Amniotic stem cell (primary cell): ENCODE measurements at places on chromosomes 2 and 18.

GRCh38 chr2:75480971-75481836 lies 79.5 kb downstream of the EVA1A start:
- no peak for DNase-seq

- DNase-seq = no peak
These were observed 654.3 kb downstream of the METTL4 start for GRCh38 chr18:1916869-1917523.

GRCh38 chr18:76604935-76605240 lies 109.8 kb upstream of the ZNF516 start:
- no peak for DNase-seq

- DNase-seq = no peak
These were observed 166.9 kb downstream of the KLHL29 start for GRCh38 chr2:23551875-23552274.

DNA sequence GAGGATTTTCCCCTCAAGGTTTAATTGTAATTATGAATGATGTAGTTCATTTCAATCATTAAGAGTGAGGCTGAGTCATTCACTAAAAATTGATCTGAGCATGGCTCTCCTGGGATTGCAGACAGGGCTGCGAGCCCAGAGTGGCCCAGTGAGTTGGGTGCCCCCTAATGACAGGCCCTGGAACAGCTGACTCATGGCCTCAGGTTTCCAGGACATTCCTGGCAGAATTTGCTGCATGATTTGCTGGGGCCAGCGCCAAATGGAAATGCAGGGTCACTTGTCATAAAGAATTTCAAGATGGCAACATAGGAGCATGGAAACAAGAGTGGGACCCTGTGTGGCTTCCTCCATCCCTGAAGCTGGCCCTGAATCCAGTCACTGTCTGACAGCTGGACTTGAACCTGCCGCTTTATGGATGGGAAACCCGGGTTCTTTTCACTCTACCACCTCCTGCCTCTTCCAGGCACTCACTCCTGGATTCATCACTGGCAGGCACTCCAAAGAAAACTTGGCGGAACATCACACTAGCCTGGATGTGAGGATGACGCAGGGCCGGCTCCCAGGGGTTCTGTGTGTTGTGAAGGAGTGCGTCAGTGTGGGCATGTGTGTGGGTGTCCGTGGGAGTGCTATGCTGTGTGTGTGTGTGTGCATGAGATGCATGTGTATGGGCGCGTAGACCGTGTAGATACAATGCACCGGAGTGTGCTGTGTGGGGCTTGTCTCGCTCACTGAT lies 15.2 kb downstream of the OTOF start:
- no peak for DNase-seq

- no peak for DNase-seq
These were observed at the start of gene DQX1 for GRCh38 chr2:74525717-74526648. DQX1 (minus strand) TSS chr2:74526231; CDS start chr2:74525729, 502 bp downstream.

GRCh38 chr18:59012815-59013705 lies 126.6 kb upstream of the SEC11C start:
- DNase-seq = no peak

- peak; percentile 30 for DNase-seq
These were observed 106.9 kb downstream of the ROCK1 start for GRCh38 chr18:21004726-21005125.

DNA sequence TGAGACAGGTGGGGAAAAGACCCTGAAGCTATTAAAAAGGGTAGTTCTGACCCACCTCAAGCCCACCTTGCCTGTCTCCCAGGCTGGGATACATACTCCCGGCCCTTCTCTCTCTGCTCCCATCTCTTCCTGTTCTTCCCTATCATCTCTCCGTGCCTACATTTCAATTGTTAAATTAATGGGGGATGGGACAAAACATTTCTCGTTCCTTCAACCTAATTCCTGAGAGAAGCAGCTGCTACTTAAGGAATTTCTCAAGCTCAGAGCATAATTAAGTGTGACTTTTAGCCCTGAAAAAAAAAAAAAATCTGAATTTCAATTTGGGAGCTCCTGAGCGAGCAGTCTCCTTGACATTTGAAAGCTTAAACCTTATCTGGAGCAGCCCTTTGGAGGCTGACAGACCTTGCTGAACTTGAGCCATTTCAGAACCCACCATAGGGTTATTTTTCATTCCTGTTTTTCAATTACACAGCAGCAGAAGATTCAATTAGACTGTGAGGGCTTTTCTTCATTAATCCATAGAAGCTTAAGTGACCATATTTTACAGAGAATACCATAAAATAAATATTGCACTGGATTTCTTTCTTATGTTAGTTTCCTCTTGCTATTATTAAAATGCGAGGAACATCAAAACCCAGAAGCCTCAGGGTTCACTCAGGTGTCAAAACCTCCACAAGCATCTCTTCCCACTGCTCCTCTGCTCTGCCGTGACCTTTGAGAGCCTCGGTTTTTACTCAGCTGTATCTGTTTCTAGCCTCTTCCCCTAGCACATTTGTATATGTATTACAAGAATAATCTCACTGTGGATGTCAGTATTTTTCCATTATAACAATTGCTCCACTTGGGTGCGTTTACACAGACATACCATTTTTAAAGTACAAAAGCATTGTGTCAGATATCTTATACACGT lies 125.7 kb downstream of the B3GNT2 start:
- no peak for DNase-seq

- no peak for DNase-seq
These were observed 48.6 kb downstream of the PLB1 start for GRCh38 chr2:28544405-28544921.

DNA sequence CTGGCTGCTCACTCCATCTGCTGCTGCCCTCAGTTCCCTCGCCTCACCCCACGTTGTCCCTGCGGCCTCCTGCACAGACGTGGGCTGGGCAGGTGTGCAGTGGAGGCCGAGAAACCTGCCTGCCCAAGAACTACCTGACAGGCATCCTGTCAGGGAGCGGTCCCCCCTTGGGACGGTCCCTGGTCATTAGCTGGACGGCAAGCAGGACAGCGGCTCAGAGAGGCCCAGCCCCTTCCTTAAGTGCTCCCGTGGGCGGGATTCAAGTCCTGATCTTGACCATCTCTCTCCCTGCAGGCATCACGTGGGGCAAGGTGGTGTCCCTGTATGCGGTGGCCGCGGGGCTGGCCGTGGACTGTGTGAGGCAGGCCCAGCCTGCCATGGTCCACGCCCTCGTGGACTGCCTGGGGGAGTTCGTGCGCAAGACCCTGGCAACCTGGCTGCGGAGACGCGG lies 11.3 kb downstream of the BOK start:
- DNase-seq = no peak

DNA sequence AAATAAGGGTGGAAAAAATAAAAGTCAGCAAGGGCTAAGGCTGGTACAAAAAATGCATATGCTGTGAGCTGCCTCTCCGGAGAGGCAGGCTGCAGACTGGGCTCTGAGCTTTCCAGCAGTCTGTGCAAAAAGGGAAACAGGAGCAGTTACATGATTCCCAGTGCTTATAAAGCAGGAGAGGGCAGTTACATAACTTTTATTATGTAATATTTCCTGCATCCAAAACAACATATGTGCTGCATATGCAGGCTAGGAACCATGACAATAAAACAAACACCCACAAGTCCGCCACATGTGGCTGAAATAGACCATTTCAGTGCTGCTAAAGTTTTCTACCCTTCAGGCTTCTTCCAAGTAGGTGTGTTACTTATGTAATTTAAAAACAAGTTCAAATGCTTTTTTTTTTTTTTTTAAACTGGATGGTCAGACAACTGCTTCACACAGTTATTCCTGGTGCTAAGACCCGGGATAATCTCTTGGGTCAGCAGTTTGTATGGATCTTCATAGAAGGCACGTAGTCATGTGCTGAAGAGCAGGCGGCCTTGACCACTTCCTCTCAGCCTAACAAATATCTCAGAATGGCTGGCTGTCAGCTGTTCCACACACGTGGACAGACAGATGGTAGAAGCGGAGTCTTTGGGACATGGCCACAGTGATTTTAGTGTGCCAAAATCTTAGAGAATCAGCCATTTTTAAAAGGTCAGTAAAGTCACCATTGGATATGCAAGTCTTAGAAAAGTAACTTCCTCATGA lies 43.5 kb downstream of the ARMC9 start:
- no peak for DNase-seq

DNA sequence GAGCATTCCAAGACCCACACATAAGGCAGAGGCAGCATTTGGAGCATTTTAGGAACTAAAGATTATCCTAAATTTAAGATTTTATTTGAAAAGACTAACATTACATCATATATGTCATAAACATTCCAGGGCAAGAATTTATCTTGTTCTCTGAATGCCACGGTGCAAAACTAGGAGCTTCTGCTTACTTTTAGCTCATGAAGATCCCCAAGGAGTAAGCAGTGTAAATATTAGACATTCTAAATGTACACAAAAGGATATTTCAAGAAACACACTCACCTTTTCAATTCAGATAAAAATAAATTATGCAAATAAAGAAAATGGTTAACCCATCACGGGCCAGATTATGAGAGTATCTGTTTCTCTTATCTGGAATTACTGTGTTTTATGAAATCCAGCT lies 101.7 kb upstream of the ETAA1 start:
- DNase-seq = no peak

- no peak for DNase-seq
These were observed 465.2 kb downstream of the ERBB4 start for GRCh38 chr2:212073360-212073759.

GRCh38 chr2:142316049-142316448 lies 185.2 kb upstream of the LRP1B start:
- no peak for DNase-seq

- DNase-seq = no peak
These were observed 23.9 kb downstream of the MAP4K3 start for GRCh38 chr2:39413063-39413737.

DNA sequence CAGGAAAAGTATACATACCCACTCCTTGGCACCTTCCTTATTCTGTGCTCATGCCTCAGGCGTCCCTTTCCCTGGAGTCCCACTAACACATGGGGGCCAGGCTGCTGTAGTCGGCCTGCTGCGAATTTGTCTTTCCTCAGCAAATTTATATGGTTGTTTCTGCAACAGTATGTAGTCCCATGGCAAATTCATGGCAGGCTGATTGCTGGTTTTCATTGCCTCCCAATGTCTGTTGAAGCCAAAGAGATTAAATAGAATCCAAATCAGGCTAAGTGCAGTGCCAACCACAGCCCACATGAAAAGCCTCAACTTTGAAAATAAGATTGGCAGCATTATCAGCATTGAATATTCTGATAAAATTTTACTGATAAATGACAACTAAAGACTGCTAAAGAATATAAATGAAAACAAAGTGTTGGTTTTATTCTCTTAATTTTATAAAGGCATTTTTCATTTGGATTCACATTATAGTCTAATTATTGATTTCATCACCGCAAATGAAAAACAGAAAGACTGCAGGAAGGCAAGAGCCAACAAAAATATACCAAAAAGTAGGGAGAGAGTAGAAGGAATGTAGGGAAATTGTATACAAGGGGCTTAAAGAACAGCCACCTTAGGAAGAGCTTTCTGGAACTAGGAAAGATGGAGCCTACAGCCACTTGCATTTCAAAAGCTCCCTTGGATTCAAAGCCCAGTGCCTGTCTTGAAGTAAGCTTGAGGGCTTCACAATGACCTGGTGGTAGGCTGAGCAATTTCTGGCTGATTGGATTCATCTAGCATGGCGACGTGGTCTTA lies 283.7 kb upstream of the MMADHC start:
- no peak for DNase-seq

GRCh38 chr2:191105082-191105481 lies 45.7 kb downstream of the STAT4 start:
- no peak for DNase-seq

GRCh38 chr2:96315400-96316071 lies 9.6 kb upstream of the ITPRIPL1 start:
- DNase-seq = no peak

DNA sequence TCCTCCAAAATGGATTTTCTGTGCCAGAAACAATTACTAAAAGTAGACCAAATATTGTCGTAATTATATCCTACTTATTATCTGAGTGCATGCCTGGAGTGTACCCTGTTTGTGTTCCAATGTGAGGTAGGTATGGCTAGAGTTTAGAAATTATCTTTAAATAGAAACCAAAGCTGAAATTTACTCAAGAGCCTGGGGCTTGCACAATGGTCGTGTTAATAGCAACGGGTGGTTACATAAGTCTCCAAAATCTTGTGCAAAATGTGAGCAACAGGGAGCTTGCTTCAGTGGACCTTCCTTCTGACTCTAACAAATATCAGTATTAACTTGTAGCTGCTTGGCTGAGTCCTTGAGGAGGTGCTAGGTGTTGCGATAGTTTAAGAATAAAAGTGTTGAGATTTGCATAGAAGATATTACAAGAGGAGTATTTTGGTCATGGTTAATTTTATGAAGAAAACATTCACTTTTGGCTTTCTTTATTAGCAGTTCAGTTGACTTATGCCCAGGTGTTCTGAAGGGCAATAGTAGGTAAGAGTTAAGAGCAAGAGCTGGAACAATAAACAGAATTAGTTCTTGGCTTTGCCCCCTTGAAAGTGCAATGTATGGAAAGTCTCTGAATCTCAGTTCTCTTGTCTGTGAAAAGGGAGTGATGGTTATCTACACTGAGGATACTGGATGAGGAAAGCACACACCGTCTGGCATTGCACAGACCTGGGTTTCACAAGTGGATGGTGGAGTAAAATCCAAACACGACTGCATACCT lies 4.6 kb downstream of the CXCR4 start:
- no peak for DNase-seq

DNA sequence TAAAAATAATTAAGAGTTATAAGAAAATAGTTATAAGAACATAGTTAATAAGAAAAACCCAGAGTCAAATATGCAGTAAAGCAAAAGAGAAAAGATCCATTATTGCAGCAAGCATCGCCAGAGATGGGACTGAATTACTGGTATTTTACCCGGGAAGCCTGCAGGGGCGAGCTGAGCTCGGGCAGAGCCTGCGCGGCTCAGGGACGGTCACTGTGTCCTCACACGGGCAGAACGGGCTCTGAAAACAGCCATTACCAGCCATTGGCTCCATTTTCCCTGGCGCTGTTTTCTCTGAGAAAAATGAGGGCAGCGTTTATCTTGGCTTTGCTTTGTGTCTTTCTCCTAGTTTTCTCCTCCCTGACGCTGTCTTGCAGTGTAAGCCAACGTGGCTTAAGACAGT lies 95.3 kb upstream of the ALKAL2 start:
- no peak for DNase-seq

- DNase-seq = no peak
These were observed 203.6 kb downstream of the FHOD3 start for GRCh38 chr18:36501100-36501499.

DNA sequence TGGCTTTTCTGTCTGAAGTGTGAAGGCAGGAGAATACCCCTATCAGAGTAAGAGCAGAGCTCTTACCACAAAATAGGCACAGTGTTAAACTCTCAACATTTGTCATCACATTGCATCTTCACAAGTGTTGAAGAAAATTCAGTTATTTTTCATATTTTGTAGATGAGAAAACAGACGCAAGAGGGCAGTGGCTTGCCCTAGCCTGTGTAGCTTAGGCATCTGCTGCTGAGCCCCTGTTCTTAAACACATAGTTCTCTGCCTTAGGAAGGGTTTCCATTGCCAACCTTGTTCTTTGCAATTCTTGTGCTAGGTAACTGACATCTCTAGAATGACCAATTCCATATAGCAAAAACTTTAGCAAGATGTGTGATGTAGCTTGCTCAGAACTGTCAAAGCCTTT lies 112.7 kb upstream of the RMDN2 start:
- no peak for DNase-seq

- DNase-seq = peak; percentile 43
These were observed at the start of gene ZNF236 for GRCh38 chr18:76822506-76823160. ZNF236 (plus strand) TSS chr18:76822557; CDS start chr18:76822608, 51 bp downstream.

GRCh38 chr18:21479721-21480120 lies 120.8 kb downstream of the ESCO1 start:
- no peak for DNase-seq

GRCh38 chr2:182530636-182531035 lies 103.8 kb upstream of the PDE1A start:
- DNase-seq = no peak
